Spleen (tissue), 13 donors: ENCODE measurements at places on chromosomes 5 and 9. TPM values are rescaled to one million over a fixed set of nuclear protein-coding genes. Genes with fewer than 3 reads are reported as not detected.

DNA sequence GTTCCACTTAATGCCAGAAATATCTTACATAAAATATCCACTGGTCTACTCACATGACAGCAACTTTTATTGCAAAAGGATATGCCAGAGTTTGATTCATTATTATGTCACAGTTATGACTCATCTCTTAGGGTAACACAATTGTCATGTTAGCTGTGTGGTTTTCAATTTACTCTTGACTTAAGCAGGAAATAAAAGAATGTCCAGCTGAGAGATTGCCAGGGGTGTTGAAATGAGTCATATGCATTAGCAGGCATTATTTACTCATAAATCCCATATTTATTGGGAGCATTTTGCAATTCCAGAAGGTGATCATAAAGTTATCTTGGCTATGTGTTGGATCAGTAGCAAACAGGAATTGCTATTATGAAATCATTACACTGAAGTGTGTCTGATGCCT, 1164.6 kb upstream of the CDH18 start:
- DNase-seq: no peak

DNA sequence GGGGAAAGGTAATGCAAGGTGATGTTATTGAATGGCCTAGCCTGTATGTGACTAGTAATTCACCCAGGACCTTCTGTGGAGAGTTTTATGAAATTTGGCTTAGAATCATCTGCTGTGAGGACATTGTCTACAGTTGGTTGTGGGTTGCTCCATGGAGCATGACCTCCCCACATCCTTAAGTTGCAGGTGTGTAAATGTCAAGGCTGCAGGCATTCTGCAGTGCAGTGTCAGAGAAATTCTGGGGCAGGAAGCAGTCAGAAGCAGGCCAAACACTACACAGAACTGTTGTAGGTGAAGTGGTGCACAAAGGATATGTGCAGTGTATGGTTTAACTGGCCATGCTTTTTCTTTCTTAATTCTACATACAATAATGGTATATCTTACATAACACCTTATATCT, 588.3 kb downstream of the EBF1 start:
- DNase-seq: peak; percentile 76

DNA sequence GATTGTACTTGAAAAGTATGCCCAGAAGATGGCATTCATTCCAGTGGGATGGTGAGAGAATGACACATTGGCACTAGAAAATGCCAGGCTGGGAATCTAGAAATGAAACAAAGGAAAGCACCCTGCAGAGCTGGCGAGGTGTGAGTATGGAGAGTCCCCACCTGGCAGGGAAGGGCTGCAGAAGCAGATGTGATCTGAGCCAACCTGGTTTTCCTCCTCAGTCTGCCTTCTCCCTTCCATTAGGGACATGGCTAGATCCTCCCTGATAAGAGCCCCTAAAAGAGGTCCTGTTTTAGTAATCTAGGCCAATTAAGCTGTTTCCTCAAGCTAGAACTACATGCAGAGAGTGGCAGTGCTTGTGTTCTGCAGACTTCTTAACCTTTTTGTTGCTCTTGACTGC, 24.7 kb upstream of the TNFSF15 start:
- DNase-seq: no peak

DNA sequence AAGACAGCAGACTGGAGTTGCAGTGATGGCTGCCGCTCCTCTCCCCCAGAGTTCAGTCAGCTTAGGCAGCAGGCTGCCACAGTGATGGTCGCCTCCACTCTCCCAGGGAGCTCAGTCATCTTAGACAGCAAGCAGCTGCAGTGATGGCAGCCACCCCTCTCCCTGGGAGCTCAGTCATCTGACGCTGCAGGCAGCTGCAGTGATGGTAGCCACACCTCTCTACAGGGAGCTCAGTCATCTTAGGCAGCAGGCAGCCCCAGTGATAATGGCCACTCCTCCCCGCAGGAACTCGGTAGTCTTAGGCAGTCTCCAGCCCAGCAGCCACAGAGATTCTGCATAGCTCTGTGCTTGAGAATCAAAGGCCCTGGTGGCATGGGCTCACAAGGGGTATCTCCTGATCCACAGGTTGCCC, 582.7 kb downstream of the DTWD2 start:
- DNase-seq: peak; percentile 66

DNA sequence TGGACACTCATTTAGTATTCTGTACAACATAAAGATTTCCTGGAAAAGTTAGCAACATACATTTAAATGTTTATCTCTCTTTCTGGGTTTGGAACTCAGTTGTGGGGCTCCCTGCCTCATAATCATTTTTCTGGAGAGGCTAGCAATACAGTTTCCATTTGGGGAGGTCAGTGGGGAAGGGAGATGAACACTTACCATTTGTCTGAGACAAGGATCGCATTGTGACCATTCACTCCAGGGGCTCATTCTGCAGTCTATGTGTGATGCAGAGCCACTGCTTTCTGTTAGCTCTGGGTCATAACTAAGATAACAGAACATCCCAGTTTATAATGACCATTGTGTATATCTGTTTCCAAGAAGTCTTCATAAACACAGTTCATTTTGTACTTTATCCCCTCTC, 22.4 kb downstream of the C9 start:
- DNase-seq: no peak

DNA sequence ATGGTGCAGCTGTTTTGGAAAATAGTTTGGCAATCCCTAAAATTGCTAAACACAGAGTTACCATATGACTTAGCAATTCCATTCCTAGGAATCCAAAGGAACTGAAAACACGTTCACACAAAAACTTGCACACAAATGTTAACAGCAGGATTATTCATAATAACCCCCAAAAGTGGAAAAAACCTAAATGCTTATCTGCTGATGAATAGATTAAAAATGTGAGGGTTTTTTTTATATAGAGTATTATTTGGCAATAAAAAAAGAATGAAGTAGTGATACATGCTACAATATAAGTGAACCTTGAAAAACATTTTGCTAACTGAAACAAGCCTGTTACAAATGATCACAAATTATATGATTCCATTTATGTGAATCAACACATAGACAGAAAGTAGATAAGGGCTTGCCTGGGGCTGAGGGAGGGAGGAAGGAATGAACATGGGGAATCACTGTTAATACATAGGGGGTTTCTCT, 45.1 kb upstream of the TRIO start:
- DNase-seq: no peak

DNA sequence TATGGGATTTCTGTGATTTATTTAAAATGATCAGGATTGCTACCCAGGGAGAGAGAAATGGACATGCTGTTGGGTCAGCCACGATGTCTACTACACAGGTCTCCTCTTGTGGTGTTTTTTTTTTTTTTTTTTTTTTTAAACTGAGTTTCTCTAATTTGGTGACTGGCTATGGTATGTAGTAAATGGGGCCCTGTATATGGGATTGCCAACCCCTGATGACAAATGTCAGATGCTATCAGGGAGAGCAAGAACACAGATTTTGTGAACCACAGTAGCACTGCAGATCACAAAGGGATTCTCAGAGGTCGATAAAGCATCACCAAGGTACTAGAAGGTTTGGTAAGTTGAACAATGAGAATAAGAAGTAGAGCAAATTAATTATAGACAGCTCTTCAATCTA, 16.5 kb upstream of the TNFAIP8 start:
- DNase-seq: no peak

GRCh38 chr9:79134654-79135053, 437.1 kb upstream of the TLE4 start:
- DNase-seq: no peak

DNA sequence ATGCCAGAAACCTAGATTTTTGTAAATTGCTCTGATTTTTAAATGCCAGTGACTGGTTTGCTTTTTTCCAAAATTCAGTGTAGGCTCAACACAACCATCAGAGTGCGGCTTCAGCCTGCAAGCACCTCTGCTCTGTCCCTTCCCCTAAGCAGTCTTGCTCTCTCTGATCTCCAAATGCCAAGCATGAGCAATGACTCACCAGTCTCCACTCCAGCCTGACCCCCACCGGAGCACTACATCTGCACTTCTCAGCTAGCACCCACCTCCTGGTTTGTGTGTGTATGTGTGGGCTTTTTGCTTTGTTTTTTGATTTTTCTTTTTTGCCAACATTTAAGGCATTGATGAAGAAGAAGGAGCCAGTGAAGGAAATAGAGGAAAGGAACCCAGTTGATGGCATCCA, 61.4 kb upstream of the ADRA1B start:
- DNase-seq: no peak

The ANKRD20A1 gene
- total RNA-seq: 9.4 TPM

The ARID3C gene
- total RNA-seq: not detected

The ZNF300 gene
- 5.1 TPM for total RNA-seq

The NDUFA8 gene
- total RNA-seq: 27.8 TPM

The RANBP17 gene
- 5.2 TPM for total RNA-seq

The CAMK2A gene
- 0.60 TPM for total RNA-seq

The ANGPTL2 gene
- 47.0 TPM for total RNA-seq
